CD4-positive, alpha-beta T cell treated with Interleukin-4 for 1 hour (primary cell): ENCODE measurements at places on chromosomes 11 and 22.

DNA sequence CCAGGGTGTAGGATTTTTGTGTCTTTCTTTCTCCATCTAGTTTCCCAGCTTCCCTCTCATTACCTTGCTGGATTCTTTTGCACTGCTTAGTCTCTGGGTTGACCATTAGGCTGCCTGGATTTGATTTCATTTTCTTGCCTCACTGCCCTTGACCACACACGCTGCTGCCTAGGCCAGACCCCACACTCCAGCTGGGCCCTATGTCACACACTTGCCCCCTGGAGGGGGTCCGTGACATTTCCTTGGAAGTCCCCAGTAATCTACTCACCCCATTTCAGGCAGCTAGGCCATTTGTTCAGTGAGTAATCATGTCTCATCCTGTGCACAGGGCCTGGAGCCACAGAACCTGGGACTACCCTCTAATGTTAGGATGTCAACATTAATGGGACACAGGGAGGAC lies 81.9 kb upstream of the SPON1 start:
- DNase-seq = no peak

GRCh38 chr22:27372969-27373670 lies 428.4 kb downstream of the MN1 start:
- DNase-seq = no peak

DNA sequence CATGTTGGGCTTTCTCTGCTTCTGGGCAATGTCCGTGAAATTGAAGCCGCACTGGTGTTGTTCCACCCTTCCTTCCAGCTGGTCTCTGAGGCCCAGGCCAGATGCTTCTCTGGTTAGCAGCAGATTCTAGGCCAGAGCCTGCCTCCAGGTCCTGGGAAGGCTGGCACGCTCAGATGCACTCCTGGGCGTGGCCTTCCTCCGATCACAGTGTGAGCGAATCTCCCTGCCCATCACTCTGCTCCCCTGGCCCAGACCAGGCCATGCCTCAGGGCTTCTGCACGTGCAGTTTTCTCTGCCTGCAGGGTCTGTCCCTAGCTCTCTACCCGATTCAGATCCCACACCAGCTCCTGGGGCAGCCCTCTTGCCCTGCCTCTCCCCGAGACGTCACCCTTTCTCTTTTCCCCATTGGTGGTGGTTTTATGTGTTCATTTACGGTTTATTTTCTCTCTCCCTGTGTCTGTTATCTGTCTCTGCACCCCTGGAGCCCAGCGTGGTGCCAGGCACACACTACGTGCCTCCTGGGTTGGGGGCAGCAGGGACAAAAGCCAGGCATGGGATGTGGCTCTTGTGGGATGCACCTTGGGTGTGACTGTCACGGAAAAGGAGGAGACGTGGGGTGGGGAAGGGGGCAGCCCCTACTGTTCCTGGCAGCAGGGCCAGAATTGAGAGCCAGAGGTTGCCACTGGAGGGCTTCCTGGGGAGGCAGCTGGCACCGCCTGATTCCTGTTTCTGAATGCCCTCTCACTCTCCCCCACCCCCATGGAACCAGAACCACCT lies 66.0 kb downstream of the KCNQ1 start:
- no peak for DNase-seq

- DNase-seq = no peak
Observed at GRCh38 chr11:68312117-68312779, at the start of gene LRP5. TSS of gene LRP5 (plus strand) at chr11:68312591. CDS start at chr11:68312715, 124 bp downstream.

DNA sequence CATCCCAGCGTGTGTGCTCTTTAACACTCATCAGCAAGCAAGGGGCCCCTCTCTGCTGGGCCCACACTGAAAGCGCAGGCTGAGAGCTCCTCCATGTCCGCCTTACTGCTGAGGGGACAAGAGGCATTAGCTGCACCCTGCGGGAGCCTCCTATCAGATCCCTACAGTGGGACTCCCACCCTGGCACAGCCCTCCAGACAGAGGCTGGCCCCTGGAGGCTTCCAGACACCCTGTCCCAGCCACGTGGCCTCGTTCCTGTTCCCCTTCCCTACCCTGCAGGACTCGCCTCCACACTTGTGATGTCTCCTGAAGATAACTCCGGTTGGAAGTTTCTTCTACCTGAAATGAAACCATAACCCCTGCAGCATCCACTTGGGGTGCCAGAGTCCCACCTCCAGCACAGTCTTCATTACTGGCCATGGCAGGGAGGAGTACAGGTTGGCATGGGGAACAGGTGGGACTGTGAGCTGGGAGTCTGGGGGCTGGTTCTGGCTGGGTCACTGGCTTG lies 5.0 kb upstream of the SH3BP1 start:
- DNase-seq = peak; percentile 34

DNA sequence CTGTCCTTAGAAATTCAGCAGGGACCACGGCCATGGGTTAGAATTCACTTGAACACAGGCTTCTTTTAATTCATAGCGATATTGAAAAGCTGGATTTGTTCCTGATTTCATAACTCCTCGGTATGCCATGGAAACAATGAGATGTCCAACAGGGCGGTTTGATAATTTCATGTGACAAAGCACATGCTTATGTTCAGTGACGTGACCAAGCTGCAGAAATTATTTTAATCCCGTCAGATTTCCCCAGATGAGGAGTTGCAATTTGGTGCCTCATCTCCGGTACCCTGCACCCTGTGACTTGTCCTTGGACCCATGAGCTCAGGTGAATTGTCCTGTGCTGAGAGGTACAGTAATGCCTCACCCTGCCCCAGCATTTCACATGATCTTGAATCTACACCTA lies 81.7 kb downstream of the C11orf91 start:
- no peak for DNase-seq

DNA sequence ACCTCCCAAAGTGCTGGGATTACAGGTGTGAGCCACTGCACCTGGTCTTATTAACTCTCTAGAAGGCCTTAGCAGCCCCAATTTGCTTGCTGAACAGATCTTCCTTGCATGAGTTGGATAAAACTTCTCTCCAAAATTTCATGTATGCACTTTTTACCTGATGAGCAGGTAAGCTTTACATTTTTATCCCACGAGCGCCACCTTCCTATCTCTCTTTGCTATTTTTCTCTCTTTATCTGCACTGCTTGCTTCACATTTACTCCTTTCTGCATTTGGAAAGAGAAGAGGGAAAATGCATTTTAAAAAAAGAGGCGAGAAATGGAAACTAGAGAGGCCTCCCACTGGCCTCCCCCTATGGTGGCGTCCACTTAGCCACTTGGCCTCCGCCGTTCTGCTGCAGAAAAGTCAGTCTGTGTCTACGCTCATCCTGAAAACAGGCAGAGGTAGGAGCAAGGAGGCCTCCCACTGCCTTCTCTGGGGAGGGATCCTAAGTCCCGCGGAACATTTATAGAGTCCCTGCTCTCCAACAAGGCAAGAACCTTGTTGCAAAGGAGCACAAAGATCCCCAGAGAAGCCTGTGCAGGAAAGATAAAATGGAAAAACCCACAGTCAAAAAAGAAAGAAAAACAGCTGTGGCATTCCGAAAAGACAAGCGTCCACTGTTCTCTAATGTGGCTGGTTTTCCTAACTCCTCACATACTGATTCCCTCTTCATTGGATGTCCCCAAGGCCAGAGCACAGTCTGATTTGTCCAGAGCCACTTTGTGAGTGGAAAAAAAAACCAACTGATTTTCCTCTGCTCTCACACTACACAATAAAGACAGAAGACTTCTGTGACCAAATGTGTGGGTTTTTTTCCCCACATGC lies 62.2 kb upstream of the INCENP start:
- no peak for DNase-seq

DNA sequence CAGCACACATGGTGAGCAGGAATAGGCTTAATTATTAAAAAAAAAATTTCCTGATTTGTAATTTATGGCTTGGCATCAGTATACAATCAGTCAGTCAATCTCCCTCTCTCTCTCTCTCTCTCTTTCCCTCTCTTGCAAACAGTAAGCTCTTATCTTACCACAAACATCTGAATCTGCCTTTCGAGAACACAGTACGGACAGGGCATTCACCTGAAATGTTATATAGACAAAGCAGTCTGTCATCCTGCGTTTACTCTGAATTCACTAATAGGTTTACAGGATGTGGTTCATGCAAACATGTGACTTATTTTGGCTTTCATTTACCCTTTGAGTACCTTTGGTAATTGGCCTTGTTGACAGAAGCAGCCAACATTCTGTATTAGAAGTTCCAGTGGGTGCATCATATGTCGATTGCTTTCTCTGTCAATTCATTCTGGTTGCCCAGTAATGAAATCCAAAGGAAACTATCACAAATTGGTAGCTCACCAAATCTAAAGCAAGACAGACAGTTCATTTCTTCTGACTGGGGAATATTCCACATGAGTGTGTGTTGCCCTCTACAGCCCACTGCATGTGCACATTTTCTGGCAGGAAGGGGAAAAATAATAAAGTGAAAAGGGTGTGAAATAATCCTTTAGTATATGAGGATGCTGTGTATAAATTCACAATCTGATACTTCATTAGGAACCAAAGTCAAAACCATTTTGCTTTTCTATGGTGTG lies 1058.2 kb downstream of the LRRC4C start:
- no peak for DNase-seq

GRCh38 chr11:33158596-33159275 lies 2.5 kb downstream of the CSTF3 start:
- DNase-seq = no peak

- no peak for DNase-seq
Observed at GRCh38 chr11:119700536-119701346, 28.3 kb downstream of the NECTIN1 start.

DNA sequence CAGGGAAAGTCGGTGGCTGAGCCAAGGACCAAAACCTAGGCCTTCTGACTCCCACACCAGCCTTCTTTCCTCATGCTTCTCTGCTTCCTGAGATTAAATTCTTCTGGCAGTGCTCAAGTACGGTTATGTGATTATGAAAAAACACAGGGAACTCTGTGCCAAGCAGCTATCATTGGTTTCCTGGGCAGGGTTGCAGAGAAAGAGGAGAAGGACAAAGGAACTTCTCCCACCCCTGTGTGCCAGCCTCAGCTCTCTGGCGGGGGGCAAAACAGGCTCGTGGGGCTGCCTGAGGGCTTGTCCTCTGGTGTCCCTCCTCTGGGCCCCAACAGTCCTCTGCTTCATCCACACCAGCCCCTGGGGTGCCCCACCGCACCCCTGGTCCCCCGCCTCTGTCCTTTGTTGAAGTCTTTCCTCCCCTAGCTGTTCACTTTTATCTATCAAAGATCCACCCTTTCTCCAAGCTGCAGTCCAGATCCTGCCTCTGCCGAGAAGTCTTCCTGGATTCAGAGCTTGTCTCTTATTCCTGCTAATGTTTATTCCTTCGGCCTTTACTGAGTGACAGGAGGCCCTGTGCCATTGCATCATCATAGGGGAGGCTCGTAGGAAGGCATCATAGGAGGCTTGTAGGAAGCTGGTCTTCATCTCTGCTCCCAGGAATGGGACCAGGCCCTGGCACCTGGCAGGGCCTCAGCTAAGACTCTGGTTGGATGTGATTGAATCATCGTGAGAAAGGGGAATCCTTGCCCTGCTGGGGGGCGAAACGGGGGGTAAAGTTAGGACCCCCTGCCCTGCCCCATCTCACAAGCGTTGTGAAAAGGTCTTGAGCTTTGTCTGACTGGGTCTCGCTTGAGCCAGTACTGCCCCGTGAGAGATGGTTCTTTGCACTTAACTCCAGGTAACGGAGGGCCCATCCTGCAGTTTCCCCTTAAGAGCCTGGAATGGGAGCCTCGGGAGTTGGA lies 11.5 kb upstream of the FTH1 start:
- DNase-seq = no peak

GRCh38 chr22:28743852-28744251 lies 2.0 kb downstream of the HSCB start:
- DNase-seq = no peak

GRCh38 chr22:40635940-40636379 lies 559 bp downstream of the MRTFA start:
- no peak for DNase-seq

DNA sequence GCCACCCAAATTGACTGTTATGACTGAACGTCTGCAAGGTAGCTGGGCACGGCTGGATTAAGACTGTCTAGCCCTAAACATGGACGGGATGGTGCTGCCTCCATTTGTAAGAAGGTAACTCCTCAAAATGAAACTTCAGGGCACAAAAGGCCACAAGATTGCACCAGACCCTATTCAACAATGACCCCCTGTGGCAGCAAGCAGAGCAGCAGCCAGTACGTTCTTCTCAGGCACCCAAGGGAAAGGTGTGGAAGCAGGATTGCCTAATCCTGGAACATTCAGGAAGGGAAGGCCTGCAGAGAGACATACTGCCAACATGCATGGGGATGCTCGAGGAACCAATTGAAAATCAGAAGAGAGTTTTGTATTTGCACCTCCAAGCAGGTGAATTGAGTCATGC lies 4.5 kb upstream of the TBX10 start:
- no peak for DNase-seq

DNA sequence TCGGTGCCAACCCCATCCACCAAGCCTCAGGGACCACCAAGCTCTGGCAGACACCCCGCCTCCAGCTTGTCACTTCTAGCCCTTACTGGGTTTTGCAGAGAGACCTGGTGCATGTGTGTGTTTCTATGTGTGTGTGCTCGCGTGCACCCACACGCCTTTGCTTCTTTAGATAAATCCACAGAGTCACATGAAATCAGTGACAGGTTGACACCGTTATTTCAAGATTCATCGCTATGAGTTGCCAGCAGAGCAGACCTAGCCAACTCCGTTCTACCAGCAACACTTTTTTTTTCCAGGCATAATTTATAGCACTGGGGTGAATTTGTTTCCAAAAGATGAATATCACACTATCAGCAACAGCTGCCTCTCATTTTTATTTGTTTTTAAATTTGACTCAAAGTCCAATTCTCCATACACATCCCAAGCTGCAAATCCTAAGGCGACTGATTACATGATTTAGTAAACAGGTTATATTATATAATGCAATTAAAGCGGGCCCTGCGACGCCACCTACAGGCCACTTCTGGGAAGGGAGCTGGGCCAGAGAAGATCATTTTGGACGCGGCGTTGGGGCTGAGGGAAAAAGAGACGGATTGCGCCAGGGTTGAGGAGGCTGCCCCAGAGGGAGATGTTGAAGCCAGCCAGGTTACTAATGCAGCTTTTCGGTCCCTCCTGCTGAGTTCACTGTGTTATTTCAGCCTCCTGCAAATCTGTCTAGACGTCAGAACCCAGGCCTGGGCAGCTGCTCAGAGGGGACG lies 150.5 kb downstream of the FEZ1 start:
- no peak for DNase-seq

DNA sequence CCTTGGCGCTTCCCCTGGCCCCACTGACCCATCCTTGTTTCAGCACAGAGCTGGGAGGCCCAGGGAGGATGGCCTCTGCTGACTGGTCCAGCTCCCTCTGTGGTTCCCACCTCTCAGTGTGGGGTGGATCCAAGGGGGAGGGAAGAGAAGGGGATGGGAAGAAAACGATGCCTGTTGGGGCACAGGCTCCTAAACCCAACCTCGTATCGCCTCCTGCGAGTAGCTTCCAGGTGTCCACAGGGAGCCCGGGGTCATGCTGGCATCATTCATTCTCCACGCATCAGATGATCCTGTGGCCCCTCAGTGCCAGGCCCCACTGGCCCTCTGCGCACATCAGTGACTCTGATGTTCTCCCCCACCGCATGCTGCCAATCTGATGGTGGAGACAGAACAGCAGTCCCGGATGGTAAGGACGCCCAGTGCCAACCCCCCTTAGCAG lies 5.1 kb downstream of the MYEOV start:
- DNase-seq = no peak

GRCh38 chr11:61695917-61696316 lies 15.7 kb downstream of the DAGLA start:
- DNase-seq = peak; percentile 94

- no peak for DNase-seq
Observed at GRCh38 chr11:121383716-121384115, 68.4 kb upstream of the SORL1 start.
